HFFc6 (cell line): ENCODE measurements at places on chromosomes 1 and 21. TPM values are rescaled to one million over a fixed set of nuclear protein-coding genes. Genes with fewer than 3 reads are reported as not detected.

Gene CAPN9
- total RNA-seq, result not detected in 3 replicates

Gene PERM1
- total RNA-seq, result 0.12 to 0.18 TPM in 2 of 3 replicates, not detected in the other

Gene AADACL3
- total RNA-seq, result not detected in 3 replicates

Gene CLCN6
- total RNA-seq, result 7.4 to 8.8 TPM (median 7.6 TPM) in 3 replicates

Gene DMRTA2
- total RNA-seq, result 0.08 TPM in 1 of 3 replicates, not detected in the others
